ENCODE measurements at places on chromosomes 2 and 18. TPM values are rescaled to one million over a fixed set of nuclear protein-coding genes. Genes with fewer than 3 reads are reported as not detected.

SPR gene
- 53.5 TPM for total RNA-seq

GALR1 gene
- total RNA-seq, result 0.05 TPM

CRYGA gene
- total RNA-seq, result not detected

HOXD12 gene
- not detected for total RNA-seq

PKP4 gene
- total RNA-seq, result 47.6 TPM

RAB17 gene
- total RNA-seq, result 4.5 TPM

C2orf66 gene
- not detected for total RNA-seq

RNU2-63P gene
- total RNA-seq, result not detected

FOXI3 gene
- total RNA-seq, result not detected

CPLX4 gene
- not detected for total RNA-seq

LRP2 gene
- 0.05 TPM for total RNA-seq
